ENCODE measurements at places on chromosomes 4 and X.
A peak's percentile ranks its signal among the peaks of the same experiment; 100 is the strongest.

DNA sequence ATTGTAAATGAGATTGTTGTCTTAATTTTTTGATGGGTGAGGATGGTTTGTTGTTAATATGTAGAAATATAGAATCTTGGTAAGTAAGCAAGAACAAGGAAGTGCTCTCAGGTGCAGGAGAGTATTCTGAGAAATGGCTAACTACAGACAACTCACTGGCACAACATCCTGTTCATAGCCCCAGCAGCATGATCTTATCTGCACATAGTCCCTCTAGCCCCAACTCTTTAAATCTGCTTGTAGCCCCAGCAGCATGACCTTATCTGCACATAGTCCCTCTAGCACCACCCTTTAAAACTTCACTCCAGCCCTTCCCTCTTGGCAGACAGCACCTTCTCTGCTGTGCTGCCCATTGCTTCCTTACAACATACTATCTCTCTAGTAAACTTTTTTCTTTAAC is 1957.1 kb upstream of the ADGRL3 start:
- DNase-seq, result no peak

GRCh38 chr4:18942874-18943273 is 921.3 kb upstream of the LCORL start:
- DNase-seq, result no peak

GRCh38 chr4:174404677-174405076 is 117.6 kb downstream of the HPGD start:
- DNase-seq, result no peak

DNA sequence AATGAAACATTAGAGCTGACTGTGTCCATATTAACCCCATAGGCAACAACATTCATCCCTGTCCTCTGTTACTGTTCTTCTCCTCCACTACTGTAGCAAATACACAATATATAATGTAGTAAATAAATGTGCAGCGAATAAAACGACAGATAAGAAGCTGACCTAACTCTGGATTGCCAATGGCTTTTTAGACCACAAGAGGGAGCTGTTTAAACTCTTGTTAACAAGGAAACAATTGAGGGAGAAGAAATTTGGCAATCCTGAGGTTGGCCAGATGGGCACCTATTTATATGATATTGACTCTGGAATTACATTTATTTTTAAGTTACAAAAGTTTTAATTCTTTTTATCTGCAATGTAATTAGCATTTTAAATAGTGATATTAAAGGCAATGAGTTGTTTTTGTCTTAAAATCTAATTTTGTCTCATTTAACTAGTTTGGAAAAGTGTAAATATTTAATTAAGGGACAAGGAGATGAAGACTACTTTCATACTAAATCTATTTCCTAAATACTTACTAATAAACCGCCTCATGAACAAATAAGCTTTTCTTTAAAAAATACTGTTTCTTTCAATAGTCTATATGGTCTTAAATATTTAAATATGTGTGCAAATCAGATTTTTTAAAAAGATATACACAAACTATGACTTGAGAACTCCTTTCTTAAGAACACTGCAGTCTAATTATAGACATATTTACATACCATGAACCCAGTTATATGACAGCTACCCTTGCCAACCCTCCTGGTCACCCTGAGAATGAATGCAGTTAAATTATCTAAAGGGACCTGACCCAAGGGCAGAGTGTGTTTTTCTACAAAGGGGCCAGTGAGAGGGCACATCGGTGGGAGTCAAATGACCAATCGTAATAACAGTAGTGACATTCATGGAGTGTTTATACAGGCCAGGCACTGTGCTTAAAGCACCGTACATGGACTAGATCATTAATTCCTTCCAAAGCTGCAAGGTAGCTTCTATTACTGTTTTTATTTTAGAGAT is 52.9 kb upstream of the HPF1 start:
- peak; percentile 87 for DNase-seq

GRCh38 chr4:87521319-87521718 is 7.9 kb downstream of the SPARCL1 start:
- DNase-seq, result no peak

- no peak for DNase-seq
Observed at GRCh38 chrX:69428216-69428615, 75.9 kb upstream of the NALF2 start.

- no peak for DNase-seq
Observed at GRCh38 chrX:55340896-55341433, 76.2 kb upstream of the PAGE3 start.
